ENCODE measurements at places on chromosomes 2 and 18.

DNA sequence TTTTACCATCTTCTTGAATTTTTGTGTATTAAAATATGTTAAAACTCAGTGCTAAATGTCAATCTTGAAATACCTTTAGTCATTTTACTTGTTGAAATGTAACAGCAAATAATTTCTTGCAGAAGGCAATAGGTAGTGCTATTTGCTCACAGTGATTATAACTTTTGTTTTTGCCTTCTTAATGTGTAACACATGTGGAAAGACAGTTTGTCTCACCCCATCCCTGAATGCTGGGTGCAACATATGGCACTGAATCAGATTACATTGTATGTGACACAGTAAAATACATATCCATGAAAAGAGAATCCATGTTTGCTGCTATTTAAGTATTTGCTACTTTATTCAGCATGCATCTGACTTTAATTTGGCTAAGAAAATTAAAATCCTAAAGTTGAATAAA, 35.3 kb downstream of the FRZB start:
- no peak for DNase-seq

DNA sequence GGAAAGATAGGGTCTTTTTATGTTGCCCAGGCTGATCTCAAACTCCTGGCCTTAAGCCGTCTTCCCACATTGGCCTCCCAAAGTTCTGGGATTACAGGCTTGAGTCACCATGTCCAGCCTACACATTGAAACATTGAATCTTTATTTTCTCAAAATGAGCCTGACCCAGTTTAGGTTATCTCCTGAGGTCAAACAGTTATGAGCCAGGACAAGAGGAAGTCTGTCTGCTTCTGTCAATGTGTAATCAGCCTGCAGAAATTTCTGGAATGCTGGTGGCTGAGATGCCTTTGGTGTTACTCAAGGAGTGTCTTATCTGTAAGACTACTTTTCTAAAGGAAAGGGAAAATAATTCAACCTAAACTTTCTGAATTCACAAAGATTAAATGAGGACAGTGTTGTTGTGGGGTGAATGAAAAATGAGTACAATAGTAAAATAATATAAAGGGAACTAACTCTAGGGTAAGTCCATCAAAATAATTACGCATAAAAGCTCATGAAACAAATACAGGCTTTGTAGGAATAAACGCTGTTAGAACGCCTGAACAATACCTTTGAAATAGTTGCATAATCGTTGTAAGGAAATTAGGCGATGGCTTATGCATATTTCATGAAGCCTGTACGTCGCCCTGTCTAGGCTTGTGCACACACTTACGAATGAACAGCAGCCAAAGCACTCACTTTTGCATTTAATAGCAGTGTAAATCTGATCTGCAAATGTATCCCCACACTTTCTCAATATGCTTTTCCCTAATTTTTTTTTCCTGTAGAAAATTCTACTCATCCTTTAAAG, 260.8 kb downstream of the RDH14 start:
- DNase-seq, result no peak

DNA sequence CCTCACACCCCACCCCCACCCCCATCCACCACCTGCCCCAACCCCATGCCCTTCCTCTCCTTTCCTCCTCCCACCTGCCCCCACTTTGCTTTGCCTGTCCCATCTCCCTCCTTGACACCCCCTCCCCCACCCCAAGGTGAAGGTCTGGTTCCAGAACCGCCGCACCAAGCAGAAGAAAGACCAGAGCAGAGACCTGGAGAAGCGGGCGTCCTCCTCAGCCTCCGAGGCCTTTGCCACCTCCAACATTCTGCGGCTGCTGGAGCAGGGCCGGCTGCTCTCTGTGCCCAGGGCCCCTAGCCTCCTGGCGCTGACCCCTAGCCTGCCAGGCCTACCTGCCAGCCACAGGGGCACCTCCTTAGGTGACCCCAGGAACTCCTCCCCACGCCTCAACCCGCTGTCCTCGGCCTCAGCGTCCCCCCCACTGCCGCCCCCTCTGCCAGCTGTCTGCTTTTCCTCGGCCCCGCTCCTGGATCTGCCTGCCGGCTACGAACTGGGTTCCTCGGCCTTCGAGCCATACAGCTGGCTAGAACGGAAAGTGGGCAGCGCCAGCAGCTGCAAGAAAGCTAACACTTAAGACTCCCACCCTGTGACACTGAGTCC, 3.0 kb upstream of the ATP6V1B1 start:
- no peak for DNase-seq

DNA sequence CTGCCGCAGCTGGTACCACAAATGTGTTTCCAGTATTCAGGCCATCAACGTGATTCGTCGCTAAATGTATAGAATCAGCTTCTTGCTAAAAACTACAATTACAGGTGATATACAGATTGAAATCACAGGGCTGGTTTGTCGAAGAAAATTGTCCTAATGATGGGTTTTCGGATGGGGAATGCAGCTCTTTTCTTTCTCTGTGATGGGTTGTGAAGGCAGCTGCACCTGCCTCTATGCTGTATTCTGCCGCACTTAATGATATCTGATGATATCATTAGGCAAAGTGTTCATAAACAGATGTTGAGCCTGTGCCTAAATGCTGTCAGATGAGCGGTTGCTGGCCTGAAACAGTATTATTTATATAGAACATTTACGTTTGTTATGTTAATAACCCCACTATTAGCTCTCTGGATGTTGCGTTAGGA, 218.1 kb downstream of the ARHGAP15 start:
- DNase-seq, result no peak

DNA sequence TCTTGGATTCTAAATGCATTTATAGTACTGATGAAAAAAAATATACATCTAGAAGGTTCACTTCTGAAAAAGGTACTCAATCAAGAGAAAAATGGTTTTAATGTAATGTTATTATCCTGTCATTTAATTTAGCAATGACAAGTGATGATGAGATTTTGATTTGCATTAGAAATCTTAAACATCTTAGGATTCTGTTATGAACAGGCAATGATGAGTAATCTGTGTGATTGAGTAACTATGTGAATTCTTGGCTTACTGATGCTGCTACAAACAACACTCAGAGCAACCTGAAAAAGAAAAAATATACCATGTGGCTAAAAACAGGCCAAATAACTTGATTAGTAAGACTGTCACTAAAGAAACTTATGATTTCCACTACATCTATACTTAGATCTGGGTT, 30.1 kb downstream of the RBKS start:
- no peak for DNase-seq

GRCh38 chr2:133642791-133643191, 74.5 kb upstream of the NCKAP5 start:
- no peak for DNase-seq

DNA sequence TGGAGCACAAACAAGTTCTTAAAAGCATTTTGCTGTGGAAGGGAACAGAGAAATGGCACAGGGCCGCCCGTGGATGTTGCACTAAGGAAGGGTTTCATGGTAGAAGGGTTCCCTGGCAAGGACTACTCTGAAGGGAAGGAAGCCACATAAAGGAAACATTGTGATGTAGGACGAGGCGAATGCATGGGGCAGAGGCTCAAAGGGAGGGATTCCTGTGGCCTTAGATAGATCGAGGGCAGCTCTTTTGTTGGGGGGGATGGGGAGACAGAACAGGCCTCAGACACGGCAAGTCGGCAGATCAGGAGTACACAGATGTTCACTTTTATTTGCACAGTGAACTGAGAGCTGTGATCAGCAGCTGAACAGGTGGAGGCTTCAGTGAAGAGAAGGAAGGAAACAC, 205.4 kb downstream of the SNTG2 start:
- DNase-seq, result no peak

GRCh38 chr2:56448403-56449001, 264.7 kb downstream of the CCDC85A start:
- no peak for DNase-seq

- DNase-seq, result no peak
Observed at GRCh38 chr2:191287820-191288219, 42.6 kb downstream of the MYO1B start.

DNA sequence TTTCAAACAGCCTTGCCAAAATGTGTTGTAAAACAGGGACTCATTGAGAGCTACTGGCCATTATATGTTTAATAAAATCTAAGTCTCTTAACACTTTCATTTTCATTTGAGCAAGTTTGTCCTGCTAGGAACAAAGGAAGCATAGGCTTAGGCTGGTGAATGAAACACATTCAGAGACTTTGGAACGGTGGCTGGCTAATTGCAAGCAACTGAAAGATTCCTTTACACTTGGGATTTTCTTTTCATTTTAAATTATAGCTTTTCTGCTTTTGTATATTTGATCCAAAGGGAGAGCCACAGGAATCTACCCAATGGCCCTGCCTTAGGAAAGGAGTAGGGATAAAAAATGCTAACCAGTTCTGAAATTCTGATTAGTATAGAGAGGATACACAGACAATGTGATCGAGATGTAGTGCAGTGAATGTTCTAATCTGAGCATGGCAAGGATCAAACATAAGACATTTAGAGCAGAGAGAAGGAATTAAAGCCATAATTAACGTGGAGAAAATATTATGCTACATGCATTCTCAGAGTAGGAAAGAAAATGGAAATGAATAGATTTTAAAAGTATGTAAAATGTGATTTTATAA, 911.4 kb upstream of the SLC39A10 start:
- no peak for DNase-seq

DNA sequence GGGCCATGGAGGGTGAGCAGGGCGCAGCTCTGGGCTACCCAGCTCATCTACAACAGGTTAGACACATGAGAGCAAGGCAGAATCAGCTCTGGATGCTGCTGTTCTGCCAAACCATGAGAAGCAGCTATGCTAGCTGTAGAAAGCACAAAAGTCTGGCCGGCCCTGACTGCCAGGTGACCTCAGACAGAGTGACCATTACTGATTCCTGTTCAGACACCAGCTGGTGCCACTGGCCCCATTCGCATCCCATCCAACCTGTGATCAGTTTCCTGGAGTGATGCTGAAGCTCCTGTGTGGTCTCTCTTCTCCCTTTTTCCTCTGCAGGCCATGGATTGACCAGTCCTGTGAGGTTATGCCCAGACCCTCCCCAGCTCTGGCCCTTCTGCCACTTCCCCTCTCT, 14.3 kb downstream of the RBMS1 start:
- no peak for DNase-seq

DNA sequence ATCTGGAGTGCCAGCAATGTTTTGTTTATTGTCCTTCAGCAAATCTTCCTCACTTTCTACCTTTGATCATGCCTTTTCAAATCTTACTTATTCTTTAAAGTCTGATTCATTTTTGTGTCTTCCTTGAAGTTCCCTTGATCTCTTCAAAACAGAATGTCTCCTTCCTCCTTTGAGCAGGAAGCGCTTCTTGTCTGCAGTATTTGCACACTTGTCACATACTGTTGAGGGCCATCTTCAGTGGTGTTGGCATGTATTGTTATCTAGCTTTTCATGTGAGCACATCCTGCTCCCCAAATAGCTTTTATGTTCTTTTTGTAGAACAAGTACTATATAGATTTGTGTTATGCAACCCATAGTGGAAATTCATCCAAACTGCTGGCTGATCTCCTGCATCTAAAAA, 5.9 kb upstream of the CERS6 start:
- DNase-seq, result no peak

DNA sequence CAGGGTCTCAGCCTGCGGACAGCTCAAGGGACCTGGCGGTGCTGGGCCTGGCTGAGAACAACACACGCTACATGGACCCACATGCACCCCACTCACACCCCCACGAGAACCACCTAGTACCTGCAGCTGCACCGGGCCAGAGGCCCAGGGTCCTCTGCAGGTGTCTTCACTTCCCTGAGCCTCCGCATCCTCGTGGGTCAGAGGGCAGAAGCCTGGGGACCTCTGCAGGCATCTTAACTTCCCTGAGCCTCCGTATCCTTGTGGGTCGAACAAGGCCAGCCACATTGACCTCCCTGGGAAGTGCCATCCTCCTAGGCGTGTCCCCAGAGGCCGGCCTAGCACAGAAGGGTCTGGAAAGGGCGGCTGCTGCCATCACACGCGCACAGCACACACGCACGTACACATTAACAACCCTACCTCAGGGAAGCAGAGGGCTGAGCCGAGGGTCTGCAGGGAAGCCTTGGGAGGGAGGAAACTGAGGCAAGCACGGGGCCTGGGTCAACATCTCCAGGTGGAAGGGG, 62.5 kb upstream of the HPCAL1 start:
- no peak for DNase-seq

DNA sequence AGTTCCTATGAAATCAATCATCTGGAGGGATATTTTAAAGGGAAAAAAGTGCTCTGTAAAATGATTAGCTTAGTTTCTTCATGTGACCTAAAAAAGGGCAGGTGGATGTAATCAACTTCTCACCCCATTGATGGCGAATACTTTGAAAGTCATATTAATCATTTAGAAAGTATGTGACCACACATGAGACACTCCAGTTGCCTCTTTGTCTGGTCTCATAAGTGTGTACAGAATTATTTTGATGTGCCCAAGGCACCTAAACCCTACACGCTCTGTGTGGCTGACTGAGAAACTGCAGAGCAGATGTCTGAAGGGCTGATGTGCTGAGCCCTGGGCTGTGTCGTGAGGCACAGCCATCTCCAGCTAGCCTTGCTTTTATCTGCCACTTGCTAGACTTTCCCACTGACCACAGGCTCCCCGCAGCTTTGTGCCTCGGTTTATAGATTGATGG, 26.9 kb downstream of the SGPP2 start:
- DNase-seq, result no peak

GRCh38 chr2:98731041-98731893, at the start of gene MGAT4A:
MGAT4A (minus strand) TSS chr2:98731132; CDS start chr2:98726332, 4,800 bp downstream.
- DNase-seq, result peak; percentile 74

- DNase-seq, result no peak
Observed at GRCh38 chr2:77578354-77578753, 56.2 kb upstream of the LRRTM4 start.

DNA sequence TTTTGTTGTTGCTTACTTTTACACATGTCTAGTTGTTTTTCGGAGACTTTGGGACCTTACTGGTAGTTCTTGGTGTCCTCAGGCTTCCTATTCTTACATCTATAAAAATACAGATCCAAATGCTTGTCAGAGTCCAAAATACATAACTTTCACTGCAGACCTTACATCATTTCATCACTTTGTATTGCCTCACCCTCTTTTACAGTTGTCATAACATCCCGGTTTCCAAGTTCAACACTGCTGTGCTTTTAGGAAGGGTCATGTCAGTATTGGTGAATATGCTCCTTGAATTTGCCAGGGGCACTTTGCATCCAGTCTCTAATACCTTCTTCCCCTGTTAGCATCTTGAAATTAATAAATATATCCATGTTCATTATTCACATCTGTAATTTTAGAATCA, 518.2 kb upstream of the RAB12 start:
- no peak for DNase-seq

- no peak for DNase-seq
Observed at GRCh38 chr2:74406035-74406434, 15.4 kb downstream of the C2orf81 start.

- no peak for DNase-seq
Observed at GRCh38 chr2:72081451-72081850, 66.2 kb downstream of the CYP26B1 start.

Measured in Karpas-422 (cell line).